ENCODE measurements at places on chromosomes 1 and 21.

DNA sequence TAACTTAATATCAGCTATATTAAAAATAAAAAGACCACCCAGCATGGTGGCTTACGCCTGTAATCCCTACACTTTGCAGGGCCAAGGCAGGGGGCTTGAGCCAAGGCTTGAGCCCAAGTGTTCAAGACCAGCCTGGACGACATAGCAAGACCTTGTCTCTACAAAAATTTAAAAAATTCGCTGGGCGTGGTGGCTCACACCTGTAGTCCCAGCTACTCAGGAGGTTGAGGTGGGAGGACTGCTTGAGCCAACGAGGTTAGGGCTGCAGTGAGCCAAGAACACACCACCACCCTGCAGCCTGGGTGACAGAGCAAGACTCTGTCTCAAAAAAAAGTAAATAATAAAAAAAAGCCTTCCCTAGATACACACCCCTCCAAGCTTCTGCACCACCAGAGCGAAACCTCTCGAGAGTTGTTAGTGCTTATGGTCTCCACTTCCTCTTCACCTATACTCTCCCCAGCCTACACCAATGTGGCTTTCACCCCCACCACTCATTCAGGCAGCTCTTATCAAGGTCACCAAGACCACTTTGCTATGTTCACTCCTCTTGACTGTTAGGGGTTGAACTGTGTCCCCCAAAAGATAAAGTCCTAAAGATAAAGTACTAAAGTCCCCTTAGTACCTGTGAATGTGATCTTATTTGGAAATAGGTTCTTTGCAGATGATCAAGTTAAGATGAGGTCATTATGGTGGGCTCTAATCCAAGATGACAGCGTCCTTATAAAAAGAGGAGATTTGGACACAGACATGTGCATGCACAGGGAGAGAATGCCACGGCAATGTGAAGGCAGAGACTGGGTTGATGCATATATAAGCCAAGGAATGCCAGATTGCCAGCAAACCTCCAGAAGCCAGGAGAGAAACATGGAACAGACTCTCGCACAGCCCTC is 6.8 kb upstream of the PPP1R15B start:
- DNase-seq: no peak

- DNase-seq: no peak
Measured at GRCh38 chr1:67304023-67304422, 3.6 kb upstream of the IL12RB2 start.

DNA sequence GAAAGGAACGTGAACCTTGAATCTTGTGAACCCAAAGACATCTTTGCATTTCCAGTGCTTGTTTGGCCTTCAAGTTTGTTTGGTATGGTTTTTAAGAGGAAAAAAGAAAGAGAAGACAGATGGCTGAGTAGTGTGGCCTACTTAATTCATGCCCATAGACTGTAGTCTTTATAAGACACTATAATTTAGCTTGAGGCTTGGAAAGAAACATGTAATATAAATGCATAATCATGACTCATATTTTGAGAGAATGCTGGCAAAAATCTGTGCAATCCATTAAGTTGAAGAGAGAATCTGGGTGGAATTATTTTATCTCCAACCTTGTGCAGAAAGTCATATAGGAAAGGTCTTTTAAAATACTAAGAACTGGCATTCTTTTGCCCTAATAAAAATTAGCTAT is 179.3 kb downstream of the SIPA1L2 start:
- DNase-seq: no peak

- no peak for DNase-seq
Measured at GRCh38 chr1:202815120-202815519, 4.4 kb downstream of the PCAT6 start.

DNA sequence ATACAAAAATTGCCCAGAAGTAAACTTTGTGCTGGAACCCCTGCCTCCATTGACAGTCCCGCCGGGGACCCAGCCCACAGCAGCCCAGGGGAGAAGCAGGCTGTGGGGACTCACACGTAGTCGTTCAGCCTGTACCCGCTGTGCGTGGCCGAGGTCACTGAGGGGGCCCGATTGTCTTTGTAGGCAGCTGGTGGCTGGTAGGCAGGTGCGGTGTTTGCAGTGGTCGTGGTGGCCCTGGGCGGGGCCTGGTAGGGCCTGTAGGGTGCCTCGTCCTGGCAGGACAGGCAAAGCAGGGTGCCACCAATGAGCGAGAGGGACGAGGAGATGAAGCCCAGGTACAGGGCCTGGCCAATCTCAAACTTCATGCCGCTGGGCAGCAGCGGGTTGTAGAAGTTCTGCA is 19.1 kb downstream of the CLDN14 start:
- DNase-seq: no peak

- DNase-seq: no peak
Measured at GRCh38 chr1:239677362-239677761, 291.0 kb downstream of the CHRM3 start.

- no peak for DNase-seq
Measured at GRCh38 chr1:29237852-29238619, 1.7 kb downstream of the PTPRU start.

DNA sequence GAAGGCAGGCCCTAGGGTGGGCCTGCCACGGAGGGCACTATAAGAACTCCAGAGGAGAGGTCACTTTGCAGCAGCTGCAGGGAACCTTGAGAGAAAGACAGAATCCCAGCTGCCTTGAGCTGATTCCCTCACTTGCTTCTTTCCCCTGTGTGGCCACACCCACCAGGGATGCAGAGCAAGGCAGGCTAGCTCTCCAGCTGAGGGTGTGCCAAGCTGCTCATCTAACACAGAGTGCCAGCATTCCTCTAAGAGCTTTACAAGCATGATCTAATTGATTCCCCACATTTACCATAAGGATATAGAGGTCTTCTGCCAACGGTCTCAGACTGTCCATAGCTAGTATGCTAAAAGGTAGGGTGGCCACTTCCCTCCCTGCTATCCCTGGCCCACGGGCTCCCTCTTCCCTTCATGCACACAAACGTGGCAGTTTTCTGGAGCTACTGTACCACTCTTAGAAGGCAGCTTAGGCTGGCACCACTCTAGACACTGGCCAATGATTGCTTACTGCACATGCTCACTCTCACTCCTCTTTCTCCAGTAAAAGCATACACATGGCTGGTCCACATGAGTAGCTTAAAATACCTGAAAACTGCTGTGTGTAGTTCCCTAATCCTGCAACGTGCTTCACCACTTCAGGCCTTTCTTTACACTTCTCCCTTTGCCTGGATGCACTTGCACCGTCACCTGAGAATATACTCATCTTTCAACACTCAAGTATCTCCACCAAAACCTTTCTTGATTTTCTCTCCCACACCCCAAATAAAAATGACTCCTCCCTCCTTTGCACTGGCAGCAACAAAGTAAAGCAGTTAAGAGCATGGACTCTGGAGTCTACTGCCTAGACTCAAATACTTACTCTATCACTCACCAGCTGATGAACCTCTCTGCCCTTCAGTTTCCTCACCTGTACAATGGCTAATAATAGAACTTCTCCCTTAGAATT is 57.7 kb downstream of the DMAP1 start:
- DNase-seq: no peak

All from renal cortex interstitium (tissue), 15 donors.